Chondrocyte (in vitro differentiated cells): ENCODE measurements at places on chromosomes 13 and 19. TPM values are rescaled to one million over a fixed set of nuclear protein-coding genes. Genes with fewer than 3 reads are reported as not detected.

ZNF534 gene
- total RNA-seq: not detected in 3 replicates

CEACAM3 gene
- not detected in 3 replicates for total RNA-seq

ZNF135 gene
- total RNA-seq: 4.6 to 6.7 TPM (median 4.9 TPM) in 3 replicates

RINL gene
- total RNA-seq: 0.65 to 0.92 TPM (median 0.92 TPM) in 3 replicates

SOX1 gene
- total RNA-seq: not detected in 3 replicates

FGF22 gene
- not detected in 3 replicates for total RNA-seq

KLK12 gene
- not detected in 3 replicates for total RNA-seq

GJA3 gene
- 0.17 to 0.37 TPM (median 0.33 TPM) in 3 replicates for total RNA-seq

NANOS2 gene
- not detected in 3 replicates for total RNA-seq

KLC3 gene
- 0.22 TPM in 1 of 3 replicates, not detected in the others for total RNA-seq

CCNE1 gene
- total RNA-seq: 7.6 to 13.4 TPM (median 8.2 TPM) in 3 replicates

LGALS14 gene
- not detected in 3 replicates for total RNA-seq

GNG8 gene
- total RNA-seq: not detected in 3 replicates

FLT3 gene
- total RNA-seq: not detected in 3 replicates

TNFRSF19 gene
- total RNA-seq: 1.2 to 1.7 TPM (median 1.3 TPM) in 3 replicates

GARIN5A gene
- 1.7 to 2.1 TPM (median 1.9 TPM) in 3 replicates for total RNA-seq

OR10H2 gene
- not detected in 3 replicates for total RNA-seq

PTPRH gene
- total RNA-seq: 0.42 to 0.54 TPM in 2 of 3 replicates, not detected in the other

NTF4 gene
- 1.1 to 1.6 TPM in 2 of 3 replicates, not detected in the other for total RNA-seq

FREM2 gene
- 0.07 to 0.15 TPM (median 0.07 TPM) in 3 replicates for total RNA-seq

TMEM255B gene
- total RNA-seq: 2.6 to 7.1 TPM (median 5.2 TPM) in 3 replicates

ZNF99 gene
- not detected in 3 replicates for total RNA-seq

PSG4 gene
- total RNA-seq: 0.60 TPM in 1 of 3 replicates, not detected in the others

LRRC63 gene
- total RNA-seq: 0.15 TPM in 1 of 3 replicates, not detected in the others

GPC5 gene
- total RNA-seq: 0.90 to 6.7 TPM (median 0.99 TPM) in 3 replicates

MBD3L2 gene
- not detected in 3 replicates for total RNA-seq

ZNF880 gene
- total RNA-seq: 3.2 to 5.1 TPM (median 4.8 TPM) in 3 replicates

URAD gene
- total RNA-seq: not detected in 3 replicates

LILRB5 gene
- not detected in 3 replicates for total RNA-seq

ZNF540 gene
- total RNA-seq: 1.3 to 3.2 TPM (median 1.4 TPM) in 3 replicates

ERFL gene
- total RNA-seq: 0.27 to 0.44 TPM (median 0.35 TPM) in 3 replicates

TPTE2 gene
- total RNA-seq: not detected in 3 replicates

VWA8 gene
- 11.1 to 15.1 TPM (median 12.2 TPM) in 3 replicates for total RNA-seq

ZNF470 gene
- total RNA-seq: 3.4 to 4.4 TPM (median 4.2 TPM) in 3 replicates

CCDC169 gene
- 1.8 to 2.3 TPM (median 2.2 TPM) in 3 replicates for total RNA-seq

ATP8A2 gene
- total RNA-seq: 1.7 to 1.9 TPM (median 1.9 TPM) in 3 replicates

SLC25A30 gene
- total RNA-seq: 11.6 to 15.0 TPM (median 13.4 TPM) in 3 replicates

CYP2A7 gene
- not detected in 3 replicates for total RNA-seq

TMEM150B gene
- not detected in 3 replicates for total RNA-seq

EPN1 gene
- total RNA-seq: 105 to 127 TPM (median 124 TPM) in 3 replicates

CCDC70 gene
- not detected in 3 replicates for total RNA-seq

SELENOV gene
- not detected in 3 replicates for total RNA-seq
